ENCODE measurements at places on chromosomes 3 and 15.
A peak's percentile ranks its signal among the peaks of the same experiment; 100 is the strongest.

DNA sequence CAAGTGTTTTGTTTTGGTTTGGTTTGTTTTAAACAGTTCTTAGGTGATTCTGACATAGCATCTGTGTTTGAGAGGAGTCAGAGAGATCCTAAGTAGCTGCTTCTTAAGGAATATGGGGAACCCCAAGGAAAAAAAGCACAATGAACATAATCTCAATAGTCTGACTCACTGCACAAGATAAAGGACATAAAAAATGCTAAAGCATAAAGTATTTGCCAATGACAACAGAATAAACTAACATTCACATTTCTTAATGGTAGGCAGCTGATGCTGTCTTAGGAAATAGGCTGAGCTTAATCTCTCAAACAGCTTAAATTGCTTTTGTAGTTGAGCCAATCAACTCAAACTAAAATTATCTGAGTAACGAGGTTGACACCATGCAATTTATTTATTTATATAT lies 2.9 kb downstream of the NCEH1 start:
- peak; percentile 75 for DNase-seq

DNA sequence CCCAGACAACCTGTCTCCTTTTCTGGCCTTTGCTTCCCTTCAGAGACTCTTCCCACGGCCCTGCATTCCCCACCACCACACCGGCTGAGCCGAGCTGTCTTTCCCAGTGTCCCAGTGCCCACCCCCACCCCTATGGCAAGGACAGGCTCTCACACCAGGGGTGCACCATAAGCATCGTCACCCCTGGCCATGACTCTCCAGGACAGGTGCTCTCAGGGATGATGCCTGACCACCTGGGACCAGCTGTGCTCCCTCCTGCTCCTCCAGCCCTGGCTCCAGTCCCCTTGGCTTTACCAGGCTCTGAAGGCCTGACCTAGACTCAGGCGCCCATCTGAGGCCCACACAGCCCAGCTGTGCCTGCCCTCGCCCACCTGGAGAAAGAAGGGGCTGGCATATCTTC lies 17.6 kb upstream of the SEMA3F start:
- no peak for DNase-seq

DNA sequence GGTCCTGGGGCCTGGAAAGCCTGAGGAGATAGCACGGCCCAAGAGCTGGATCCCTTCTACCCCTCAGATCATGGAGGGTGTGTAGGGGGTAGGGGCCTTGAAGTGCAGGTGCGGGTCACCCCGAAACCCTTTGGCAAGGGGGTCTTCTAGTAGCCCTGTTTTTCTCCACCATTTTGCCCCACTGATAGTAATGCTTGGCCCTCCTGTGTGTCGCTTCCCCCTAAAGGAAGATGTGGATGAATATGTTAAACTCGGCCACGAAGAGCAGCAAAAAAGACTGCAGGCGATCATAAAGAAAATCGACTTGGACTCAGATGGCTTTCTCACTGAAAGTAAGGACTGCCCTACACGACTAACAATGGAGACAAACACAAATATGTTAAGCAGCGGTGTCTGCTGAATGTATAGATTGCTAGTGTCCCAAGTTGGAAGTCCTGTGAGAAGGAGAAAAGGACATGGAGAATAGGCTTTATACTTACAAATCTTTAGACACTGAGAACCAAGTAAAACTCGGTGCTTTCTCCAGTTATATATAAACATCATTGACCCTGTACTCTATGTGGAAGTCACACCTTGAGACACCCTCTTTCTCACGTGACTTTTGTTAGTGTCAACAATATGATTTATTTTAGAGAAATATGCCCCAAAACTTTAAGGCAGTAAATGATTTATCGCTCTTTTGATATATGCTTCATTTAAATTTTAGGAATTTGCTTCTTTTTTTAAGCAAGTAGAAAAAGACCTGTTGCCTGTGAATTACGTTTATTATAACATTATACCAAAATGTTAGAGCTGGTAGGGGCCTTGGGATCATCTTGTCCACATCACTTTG lies 802 bp downstream of the RCN2 start:
- DNase-seq, result no peak

- DNase-seq, result peak; percentile 35
Measured at GRCh38 chr15:62847900-62848489, 194.6 kb upstream of the TPM1 start.

DNA sequence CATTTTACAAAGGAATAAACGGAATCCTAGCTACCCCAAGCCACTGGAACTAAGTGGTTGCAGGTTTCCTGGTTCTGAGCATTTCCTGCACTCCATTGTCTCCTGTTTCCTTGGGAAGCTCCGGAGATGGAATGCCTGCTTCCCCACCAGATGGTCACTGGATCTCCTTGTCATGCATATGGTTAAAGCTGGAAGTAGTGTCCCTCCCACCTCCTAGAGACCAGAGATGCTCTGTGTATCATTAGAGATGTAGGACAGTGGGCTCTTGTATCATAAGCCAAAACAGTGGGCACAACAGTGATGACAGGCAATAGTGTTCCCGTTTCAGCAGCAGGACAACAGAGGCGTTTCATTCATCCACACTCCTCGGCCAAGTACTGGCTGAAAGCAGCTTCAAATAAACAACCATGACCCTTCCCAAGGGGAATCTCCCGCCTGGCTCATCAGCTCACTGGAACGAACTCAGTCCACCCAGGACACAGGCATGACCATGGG lies 136.2 kb upstream of the EIF1B start:
- DNase-seq, result no peak

DNA sequence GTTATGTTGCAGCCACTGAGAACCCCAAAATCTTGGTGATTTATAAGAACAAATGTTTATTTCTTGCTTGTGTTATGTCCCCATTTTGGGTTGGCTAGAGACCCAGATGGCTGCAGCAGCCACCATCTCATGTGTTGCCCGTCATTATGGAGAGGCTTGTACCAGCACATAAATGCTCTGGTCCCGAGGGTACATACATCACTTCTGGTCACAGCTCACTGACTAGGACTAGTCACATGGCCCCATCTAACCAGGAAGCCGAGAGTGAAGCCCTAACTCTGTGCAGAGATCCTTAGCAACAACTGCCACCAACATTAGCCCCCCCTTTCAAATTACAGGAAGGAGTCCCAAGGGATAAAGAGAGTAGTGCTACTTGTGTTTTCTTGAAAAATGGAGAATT lies 25.5 kb upstream of the HACD2 start:
- no peak for DNase-seq

GRCh38 chr3:64125561-64125960 lies 99.7 kb downstream of the PRICKLE2 start:
- no peak for DNase-seq

DNA sequence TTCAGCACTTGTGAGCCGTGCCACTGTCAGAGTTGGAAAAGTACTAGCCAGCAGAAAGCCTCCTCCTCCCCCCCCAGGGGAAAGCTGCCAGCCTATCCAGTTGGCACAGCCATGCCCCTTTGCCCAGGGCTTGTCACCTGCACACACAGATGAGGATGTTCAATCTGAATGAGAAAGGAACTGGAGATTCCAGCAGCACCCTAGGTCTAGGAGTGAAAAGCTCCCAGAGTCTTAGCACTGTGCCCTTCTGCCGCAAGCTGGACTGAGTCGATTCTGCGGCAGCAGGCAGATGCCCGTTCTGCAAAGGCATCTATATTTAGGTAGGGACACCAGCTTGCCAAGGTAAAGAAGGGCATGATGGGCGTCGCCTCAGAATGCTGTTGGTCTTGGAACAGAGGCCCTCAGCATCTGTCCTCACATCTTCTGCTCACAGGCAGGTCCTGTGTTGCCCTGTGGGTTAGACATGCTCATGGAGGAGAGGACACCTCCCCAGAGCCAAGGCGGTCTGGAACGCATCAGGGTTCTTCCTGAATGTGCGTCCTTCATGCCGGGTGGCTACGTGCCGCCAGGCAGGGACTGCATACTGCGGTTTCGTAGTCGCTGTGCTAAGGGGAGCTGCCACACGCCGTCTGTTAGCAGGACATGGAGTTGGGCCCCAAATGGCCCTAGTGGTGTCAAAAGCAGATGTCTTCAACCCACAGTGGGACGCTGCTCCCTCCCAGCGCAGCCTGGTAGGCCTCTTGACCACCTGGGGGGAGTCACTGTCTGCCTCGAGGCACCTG lies 109.5 kb downstream of the VGLL4 start:
- DNase-seq, result no peak

DNA sequence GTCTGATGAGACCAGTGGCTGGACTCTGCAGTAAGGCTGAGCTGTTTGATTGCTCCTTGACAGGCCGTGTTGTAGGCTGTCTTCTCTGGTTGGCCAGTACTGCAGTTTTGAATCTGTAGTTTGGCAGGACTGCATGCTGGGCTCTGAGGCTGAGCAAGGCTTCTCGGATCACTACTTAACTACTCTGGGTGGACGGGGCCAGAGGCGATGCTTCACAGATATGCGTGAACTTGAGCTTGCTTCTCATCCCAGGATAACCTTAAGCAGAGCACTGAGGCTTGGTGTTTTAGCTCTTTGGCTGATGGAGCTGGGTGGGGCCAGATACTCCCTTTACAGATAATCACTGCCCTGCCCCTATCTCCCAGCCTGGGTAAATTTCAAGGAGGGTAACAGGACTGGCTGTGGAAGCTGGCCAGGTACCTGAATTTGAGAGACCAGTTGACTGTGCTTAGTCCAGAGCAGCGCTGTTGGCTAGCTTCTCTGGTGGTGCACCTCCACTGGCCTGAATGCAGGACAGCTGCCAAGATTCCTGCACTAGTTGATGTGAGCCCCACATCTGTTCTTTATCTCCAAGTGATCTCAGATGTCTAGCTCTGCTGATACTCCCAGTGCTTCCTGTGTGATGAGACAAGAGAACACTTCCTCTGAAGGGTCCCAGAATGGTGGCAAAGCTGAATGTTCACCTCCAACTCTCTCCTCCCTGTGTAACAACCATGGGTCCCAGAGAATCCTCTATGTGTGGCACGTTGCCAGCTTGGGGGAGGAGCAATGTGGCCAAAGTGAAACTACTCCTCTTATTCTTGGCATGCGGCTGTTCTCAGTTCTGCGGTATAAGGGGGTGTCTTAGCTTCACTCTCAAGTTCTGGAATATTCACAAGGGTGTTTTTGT lies 37.9 kb downstream of the RPL39L start:
- DNase-seq, result peak; percentile 36

DNA sequence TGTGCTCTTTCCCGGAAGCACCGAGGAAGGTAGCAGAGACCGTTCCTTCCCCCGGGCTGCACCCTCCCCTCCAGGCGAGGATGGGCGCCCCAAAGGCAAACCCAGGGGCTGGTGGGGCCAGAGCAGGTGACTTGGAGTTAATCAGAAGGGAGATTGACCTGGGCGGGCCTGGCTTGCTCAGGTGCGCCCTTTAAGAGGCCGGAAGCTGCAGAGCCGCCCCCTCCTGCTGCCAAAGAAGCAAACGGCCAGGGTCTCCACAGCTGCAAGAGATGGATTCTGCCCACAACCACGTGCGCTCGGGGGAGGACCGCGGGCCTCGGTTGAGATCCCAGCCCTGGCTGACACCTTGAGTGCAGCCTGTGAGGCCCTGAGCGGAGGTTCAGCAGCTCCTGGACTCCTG lies 218.2 kb upstream of the NAALADL2 start:
- no peak for DNase-seq

- peak; percentile 41 for DNase-seq
Measured at GRCh38 chr3:43288366-43288765, 2.0 kb downstream of the SNRK start.

DNA sequence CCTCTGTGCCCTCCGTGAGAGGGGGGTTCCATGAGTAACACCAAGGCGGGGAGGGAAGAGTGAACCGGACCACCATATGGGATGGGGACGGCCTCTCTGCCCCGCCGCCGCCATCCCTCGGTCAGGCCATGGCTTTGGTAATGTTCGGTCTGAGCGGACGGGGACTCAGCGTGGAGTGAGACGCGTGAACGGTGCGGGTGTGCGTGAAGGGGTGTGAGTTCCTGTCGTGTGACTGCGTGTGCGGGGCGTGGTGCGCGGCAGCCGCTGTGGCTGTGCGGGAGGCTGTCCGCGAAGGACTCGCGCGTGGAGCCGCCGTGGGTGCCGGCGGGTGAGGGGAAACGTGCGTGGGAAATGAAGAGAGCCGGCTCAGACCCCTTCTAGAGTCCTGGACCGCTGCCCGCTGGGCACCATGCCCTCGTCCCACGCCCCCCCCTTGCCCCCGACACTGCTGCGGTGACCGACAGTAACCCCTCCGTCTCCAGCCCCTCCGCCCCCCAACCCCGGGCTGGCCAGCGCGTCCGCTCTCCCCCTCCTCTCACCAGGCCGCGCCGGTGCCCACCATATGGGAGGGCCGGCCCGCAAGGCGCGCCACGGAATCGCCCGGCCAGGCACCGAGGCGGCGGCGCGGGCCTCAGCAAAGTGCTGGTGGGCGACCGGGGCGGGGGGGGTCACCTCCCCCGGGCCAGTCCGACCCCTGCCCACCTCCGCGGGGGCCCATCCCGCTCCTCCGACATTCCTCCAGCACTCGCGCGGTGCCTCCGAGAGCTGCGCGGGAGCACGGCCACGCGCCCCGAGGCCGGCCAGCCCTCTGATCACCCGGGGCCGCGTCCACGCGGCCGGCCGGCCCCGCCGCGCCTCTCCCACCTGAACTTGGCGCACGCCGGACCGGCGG lies 589 bp downstream of the KLF15 start:
- no peak for DNase-seq

- DNase-seq, result no peak
Measured at GRCh38 chr15:54582863-54583643, 604.8 kb downstream of the UNC13C start.

DNA sequence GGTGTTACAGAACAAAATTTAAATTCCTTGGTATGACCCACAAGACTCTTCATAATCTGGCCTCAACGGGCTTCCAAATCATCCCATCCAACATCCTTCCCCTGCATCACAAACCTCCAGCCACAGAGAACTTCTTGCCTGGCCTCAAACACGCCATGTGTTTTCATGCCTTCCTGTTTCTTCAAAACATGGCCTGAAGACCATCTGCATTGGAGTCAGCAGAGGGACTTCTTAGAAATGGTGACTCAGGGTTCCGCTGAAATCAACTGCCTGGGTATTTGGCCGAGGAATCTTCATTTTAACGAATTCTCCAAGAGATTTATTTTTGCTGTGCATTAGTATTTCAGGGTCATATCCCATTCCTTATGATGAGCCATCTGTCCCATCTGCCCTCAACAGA lies 138.1 kb upstream of the RAP2B start:
- DNase-seq, result no peak

- no peak for DNase-seq
Measured at GRCh38 chr15:63389902-63390670, 8.4 kb upstream of the CA12 start.

DNA sequence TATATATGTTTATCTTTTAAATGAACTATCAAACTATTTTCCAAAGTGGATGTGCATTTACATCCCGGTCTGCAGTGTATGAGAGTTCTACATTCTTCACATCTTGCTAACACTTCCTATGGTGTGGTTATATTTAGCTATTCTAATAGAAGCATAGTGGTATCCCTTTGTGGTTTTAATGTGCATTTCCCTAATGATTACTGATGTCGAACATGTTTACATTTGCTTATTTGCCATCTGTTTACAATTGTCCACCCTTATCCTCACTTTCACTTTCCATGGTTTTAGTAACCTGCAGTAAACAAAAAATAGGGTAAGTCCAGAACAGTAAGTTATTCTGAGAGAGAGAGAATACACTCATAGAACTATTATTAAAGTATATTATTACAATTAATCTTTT lies 360.5 kb upstream of the NAALADL2 start:
- DNase-seq, result peak; percentile 68

- no peak for DNase-seq
Measured at GRCh38 chr3:126310816-126311215, 46.4 kb downstream of the KLF15 start.

All from HCEC 1CT (cell line).